Esophagus muscularis mucosa (tissue), 4 donors: ENCODE measurements at places on chromosomes 3 and 15.

DNA sequence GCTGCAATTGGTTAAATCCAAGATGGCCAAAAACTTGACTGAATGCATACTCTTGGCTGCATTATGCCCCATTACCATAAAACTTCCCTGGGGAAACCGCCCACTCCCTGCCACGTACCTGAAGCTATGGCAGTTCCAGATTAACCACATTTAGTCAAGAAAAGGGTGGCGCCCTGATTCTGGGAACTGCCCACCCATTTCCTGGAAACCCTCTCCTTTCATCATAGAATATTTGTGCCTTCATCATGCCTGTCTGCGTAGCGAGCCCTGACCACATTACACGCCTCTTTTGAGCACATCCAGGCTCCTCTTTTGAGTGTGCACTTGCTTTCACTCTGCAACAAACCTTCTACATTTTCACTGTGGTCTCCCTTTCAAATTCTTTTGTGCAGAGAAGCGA lies 5.2 kb downstream of the LINS1 start:
- DNase-seq: no peak

DNA sequence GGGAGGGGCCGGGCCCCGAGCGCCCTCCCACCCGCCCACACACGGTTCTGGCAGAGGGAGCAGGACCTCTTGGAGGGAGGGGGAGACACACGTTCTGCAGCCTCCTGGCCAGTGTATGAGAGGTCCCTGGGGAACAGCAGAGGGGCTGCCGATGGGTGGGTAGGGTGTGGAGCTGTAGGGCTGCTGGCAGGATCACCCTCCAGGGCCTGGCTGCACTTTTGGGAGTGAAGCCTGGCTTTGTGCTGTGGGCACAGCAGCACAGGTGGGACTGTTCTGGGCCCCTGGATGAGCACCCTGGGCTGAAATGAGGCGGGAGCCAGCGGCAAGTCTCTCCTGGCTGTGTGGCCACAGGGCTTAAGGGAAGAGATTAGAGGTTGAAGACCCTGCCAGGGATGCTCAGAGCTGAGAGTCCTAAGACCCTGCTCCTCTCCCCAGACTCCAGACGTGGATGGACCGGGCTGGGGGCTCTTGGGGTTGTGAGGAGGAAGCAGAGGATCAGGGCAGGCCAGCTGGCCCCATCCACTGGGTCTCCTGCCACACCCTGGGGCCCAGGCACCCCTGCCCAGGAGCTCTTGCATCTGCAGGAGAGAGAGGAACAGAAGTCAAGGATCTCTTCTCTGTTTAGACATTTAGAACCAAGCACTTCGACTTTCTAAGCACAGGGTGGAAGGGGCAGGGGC lies 45.2 kb downstream of the RGMA start:
- no peak for DNase-seq

- no peak for DNase-seq
These were observed 262.1 kb upstream of the TBL1XR1 start for GRCh38 chr3:177459401-177459800.

- DNase-seq: no peak
These were observed 128.2 kb downstream of the UBE2E2 start for GRCh38 chr3:23331141-23331935.

- DNase-seq: no peak
These were observed 42.4 kb downstream of the TMEM40 start for GRCh38 chr3:12716605-12717151.

GRCh38 chr3:5309171-5309570 lies 121.7 kb downstream of the EDEM1 start:
- no peak for DNase-seq

DNA sequence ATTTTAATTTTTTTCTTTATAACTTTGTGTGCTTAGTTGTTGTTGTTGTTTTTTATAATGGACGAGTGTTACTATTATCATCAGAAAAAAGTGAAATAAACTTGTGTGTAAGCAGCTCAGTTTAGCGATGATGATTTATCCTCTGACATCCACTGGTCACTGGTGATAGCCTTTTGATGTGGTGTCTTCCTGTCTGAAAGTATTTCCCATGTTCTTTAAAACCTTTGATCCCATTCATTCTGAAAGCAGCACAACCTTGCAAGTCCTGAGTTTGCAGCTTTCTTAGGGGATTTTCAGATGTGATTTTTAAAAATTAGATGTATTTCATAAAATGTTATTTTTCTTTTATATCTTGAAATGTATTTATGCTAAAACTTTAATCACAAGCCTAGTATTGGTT lies 85.9 kb upstream of the ZPLD1 start:
- no peak for DNase-seq

DNA sequence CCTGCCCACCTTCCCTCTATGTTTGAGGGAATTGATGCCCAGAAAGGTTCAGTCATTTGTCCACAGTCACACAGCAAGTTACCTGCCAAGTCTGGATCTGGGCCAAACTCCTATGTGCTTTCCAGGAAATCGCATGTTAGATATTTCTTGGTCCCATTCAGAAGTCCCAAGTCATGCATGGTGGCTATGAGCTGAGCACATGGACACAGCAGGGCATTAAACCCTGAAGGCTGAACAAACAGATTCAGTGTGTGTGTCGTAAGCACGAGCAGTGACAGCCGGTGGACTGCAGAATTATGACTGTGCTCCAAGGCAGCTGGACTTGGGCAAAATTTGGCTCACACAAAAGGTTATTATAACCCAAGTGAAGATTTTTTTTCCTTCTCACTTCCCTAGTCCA lies 11.4 kb upstream of the SLC6A6 start:
- no peak for DNase-seq

DNA sequence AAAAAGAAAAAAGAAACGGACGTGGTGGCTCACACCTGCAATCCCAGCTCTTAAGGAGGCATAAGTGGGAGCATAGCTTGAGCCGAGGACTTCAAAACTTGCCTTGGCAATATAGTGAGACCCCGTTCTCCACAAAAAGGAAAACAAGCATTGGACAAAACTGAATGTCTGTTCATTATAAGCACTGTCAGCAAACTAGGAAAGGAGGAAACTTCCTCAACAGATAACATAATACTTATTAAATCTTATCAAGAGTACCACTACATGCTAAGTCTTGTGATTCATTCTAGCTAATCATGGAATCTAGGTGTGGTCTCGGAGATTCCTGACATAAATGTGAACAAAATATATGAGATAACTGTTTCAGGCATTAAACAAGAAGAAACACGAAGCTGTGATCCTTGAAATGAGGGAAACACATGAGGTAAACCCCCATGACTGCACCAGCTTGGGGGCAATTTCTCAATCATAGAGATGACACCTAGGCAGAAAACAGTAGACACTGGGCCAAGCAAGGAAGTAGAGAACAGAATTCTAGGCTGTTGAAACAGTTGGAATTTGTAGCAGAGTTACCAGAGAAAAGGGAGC lies 33.3 kb downstream of the TRPM7 start:
- no peak for DNase-seq

DNA sequence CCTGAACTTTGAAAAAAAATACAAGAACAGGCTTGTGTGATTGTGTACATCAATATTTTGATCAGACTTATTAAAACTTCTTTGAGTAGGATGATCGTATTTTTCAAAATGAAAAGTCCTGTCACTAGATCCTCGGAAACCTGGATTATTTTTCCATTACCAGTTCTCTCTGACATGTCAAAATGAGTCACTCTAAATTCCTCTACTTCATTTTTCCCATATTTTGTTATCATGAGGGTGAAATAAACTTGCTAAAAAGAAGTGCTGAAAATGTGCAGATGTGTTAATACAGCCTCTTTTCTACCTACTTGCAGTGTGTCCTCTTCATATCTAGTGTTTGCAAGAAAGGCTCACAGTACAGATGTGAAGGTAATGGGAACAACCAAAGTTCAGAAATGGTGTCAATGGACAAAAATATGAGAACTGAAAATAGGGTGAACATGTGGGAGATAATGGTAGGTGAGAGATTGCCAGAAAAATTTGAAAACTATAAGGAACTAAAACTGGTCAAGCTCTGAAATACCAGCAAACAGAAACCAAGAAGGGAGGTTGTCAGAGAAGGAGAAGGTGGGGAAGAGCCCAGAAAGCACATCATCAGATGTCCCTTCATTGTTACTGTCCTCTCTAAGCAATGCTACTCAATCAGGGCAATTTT lies 108.2 kb downstream of the EOMES start:
- DNase-seq: no peak

DNA sequence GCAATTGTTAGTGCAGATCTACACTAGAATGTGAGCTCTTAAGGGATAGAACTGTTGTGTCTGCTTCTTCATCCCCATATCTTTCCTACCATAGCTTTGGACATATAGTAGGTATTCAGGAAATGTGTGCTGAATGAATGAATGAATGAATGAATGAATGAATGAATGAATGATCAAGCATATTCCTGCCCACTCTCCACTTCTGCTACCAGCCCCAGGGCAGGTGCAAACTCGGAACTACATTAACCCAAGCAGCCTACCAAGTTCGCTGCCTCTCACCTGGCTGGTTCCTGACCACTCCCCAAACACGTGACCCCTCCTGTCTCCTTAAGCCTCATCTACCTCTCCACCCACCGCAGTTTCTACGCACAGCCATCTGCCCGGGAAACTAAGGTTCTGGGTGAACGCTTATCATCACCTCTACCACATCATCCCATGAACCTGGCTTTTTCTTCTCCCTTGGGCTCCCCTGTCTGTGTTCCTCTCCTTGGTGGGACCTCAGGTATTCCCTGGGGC lies 26.8 kb downstream of the PAQR5 start:
- DNase-seq: no peak

DNA sequence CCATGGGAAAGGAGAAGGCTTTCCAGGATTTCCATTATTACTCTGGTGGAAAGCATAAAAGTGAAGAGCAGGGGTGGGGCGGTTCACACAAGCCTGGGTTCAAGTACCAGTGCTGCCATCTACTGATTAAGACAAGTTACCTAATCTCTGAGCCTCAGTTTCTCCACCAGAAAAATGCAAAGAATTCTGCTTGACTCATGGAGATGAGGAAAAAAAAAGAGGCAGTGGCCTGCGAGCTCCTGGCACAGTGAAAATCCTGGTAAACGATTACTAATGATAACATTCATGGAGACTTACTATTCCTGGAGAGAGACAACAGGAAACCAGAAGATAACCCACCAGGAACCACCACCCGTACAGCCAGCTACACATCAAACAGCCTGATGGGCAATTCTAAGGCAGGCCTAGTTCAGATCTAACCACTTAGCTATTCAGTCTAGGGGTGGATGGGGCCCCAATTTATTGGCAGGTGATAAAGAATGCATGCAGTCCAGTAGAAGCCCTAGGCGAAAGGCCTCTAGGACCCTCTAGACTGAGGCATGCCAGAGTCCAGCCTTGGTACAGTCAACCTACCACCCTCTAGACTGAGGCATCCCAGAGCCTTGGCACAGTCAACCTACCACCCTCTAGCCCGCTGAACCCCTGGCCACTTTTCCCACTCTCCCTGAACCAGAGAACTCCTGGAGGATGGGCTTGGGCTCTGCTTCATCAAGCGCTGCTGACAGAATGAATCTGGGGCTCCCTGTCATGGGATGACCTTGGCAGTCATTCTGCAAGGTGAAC lies 2.5 kb downstream of the AMOTL2 start:
- no peak for DNase-seq

DNA sequence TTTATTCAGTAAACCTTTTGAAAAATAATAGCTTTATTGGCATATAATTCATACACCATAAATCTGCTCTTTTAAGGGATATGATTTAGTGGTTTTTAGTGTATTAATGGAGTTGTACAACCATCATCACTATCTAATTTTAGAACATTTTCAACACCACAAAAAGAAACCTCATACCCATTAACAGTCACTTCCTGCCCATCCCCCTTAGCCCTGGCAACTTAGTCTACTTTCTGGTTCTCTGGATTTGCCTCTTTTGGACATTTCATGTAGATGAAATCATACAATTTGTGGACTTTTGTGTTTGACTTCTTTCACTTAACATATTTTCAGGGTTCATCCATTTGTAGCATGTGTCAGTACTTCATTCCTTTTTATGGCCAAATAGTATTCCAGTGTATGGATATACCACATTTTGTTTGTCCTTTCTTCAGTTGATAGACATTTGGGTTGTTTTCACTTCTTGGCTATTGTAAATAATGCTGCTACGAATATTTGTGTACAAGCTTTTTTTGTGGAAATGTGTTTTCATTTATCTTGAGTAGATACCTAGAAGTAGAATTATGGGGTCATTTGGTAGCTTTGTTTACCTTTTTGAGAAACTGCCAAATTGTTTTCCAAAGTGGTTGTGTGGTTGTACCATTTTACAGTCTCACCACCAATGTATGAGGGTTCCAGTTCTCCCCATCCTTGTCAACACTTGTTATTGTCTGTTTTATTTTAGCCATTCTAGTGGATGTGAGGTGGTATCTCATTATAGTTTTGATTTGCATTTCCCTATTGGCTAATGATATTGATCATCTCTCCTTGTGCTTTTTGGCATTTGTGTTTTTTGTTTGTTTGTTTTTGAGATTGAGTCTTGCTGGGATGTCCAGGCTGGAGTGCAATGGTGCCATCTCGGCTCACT lies 45.8 kb downstream of the SMAD3 start:
- DNase-seq: no peak

- peak; percentile 91 for DNase-seq
These were observed 10.6 kb downstream of the RAB6B start for GRCh38 chr3:133884887-133885711.

DNA sequence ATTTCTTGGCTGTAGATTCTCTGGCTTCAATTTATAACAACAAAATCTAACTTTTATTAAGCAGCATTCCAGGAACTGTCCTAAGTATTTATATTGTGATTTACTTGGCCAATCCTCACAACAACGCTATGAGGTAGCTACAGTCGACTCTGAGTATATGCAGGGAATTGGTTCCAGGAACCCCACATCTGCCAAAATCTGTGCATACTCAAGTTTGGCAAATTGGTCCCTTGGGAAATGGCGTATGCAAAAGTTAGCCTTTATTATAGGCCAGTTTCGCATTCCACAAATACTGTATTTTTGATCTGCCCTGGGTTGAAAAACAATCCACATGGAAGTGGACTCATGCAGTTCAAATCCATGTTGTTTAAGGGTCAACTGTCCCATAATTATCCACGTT lies 53.9 kb downstream of the RAP2B start:
- DNase-seq: no peak

DNA sequence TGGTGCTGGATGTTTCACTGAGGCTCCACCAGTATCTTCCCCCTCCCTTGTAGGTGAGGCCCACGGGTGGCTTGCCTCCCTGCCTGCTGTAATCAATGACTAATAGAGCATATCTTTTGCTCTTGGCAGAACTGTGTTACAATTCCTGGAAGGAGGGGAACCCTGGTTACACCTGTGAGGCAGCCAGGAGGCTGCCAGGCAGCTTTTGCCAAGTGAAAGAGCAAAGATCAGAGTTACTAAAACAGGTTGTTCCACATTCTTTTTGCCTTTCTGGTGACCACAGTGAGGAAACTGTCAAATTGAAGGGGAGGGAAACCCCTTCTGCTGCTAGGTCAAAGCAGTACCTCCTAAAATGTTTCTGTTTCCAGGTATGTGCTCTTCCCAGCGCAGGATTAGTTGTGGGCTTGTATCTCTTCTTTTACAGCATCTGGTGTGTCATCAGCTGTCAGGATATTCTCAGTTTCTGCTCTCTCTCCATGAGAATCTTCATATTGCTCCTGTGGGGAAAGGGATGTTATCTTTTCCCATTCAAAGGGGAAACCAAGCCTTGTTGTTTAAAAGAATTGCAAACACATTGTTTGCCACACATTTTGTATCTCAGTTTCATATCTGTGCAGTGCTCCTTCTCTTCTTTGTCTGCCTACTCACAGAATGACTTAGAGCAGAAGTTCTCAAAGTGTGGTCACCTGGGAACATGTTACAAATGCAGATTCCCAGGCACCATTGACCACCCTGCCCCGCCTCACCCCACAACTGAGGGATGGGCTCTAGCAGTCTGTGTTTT lies 137.4 kb upstream of the UMPS start:
- no peak for DNase-seq
